ENCODE measurements at places on chromosomes 12 and 14. TPM values are rescaled to one million over a fixed set of nuclear protein-coding genes. Genes with fewer than 3 reads are reported as not detected.

Gene ZFHX2
- total RNA-seq = 1.5 TPM

Gene GDF3
- total RNA-seq = 0.30 TPM

GRCh38 chr12:46777587-46777986 lies 48.2 kb downstream of the SLC38A4 start:
- no peak for DNase-seq

DNA sequence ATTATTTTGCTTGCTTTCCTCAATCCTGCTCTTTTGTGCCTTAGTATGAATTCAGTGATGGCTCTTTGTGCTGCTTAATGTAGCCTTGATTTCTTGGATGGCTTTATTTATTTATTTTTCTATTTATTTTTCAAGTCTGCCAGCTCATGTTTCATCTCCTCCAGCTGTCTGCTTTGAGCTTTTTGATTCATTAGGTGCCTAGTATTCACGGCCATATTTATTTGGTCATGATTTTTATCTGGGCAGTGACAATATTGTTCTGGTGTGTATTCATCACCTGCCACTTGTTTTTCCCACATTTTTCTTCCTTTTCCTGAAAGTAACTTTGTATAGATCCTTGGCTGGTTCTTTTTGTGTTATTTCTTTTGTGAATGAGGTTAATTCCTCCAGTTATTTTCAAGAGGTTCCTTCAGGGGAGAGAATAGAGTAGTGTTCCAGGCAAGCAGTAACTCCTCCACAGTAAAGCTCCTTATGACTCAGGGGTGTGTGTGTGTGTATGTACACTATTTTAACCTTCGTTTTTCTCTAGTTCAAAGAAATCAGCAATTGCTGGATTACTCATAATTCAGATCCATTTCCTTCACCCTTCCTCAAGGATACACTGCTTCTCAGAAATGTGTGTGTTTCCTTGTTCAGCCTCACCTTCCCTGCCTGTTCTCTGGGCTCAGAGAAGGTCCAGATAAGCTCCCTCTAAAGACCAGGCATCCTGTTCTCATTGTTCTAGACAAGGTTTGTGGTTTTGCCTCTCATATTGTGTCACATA lies 51.6 kb upstream of the PMCH start:
- DNase-seq = no peak

Gene FOS
- total RNA-seq = 129 TPM

- peak; percentile 90 for DNase-seq
Observed at GRCh38 chr12:4562034-4562657, at the start of gene DYRK4. DYRK4 (plus strand) TSS chr12:4562208; CDS start chr12:4562246, 38 bp downstream.

DNA sequence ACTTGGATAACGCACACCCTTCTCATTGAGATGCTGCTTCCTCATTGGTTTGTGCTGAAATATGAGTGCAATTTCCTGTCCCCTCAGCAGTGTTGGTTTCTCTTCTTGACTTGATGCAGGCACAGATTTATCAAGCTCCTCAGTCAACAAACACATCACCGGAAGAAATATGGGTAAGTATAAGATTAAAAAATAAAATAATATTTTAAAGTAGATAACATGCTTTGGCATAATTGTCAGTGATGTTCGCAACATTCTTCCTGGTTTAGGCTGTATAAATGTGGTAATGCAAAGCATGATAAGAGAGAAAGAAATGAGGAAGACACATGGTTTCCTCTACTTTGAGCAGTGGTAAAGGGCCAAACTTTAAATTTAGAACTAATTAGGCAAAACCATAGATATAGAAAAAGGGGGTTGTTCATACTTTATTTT lies at the start of gene GPR65:
Gene GPR65, plus strand, starts transcription at position 86 of the 432 bp plus-strand sequence. CDS start 5,713 bp downstream, outside the sequence.
- DNase-seq = no peak

- DNase-seq = no peak
Observed at GRCh38 chr12:46217541-46218321, 51.1 kb downstream of the SLC38A1 start.
